A549 treated with dexamethasone at 1 μM for 4 hours (cell line): ENCODE measurements at places on chromosomes 6 and 20. TPM values are rescaled to one million over a fixed set of nuclear protein-coding genes. Genes with fewer than 3 reads are reported as not detected.

The ASCC3 gene
- total RNA-seq: 16.4 to 21.5 TPM (median 18.7 TPM) in 5 replicates

The CST5 gene
- total RNA-seq: not detected in 5 replicates

The TNNC2 gene
- total RNA-seq: 0.12 to 0.29 TPM in 2 of 5 replicates, not detected in the others

The TAB2 gene
- total RNA-seq: 27.0 to 33.9 TPM (median 31.7 TPM) in 5 replicates

The MRPS18B gene
- total RNA-seq: 66.3 to 102 TPM (median 69.2 TPM) in 5 replicates

The F13A1 gene
- 0.12 TPM in 1 of 5 replicates, not detected in the others for total RNA-seq

The TSHZ2 gene
- not detected in 5 replicates for total RNA-seq

The KHDC1L gene
- total RNA-seq: 0.25 to 0.41 TPM (median 0.28 TPM) in 3 of 5 replicates, not detected in the others

The KCNK15 gene
- 0.41 to 0.73 TPM (median 0.66 TPM) in 5 replicates for total RNA-seq

The COL19A1 gene
- not detected in 5 replicates for total RNA-seq

The RAMACL gene
- 0.07 to 0.18 TPM (median 0.11 TPM) in 5 replicates for total RNA-seq

The MAFB gene
- total RNA-seq: 0.19 to 0.37 TPM (median 0.28 TPM) in 5 replicates

The RGS17 gene
- total RNA-seq: 4.2 to 7.3 TPM (median 6.5 TPM) in 5 replicates

The GABRR1 gene
- total RNA-seq: not detected in 5 replicates

The GGT7 gene
- total RNA-seq: 5.3 to 7.8 TPM (median 6.6 TPM) in 5 replicates

The PRND gene
- total RNA-seq: 0.01 TPM in 1 of 5 replicates, not detected in the others

The ZNF311 gene
- 0.14 to 0.18 TPM (median 0.15 TPM) in 5 replicates for total RNA-seq

The DCBLD1 gene
- total RNA-seq: 21.9 to 26.9 TPM (median 24.3 TPM) in 5 replicates

The ARMH2 gene
- not detected in 5 replicates for total RNA-seq

The FAM83C gene
- 0.07 to 0.13 TPM (median 0.11 TPM) in 5 replicates for total RNA-seq

The CLIC5 gene
- 0.04 TPM in 1 of 5 replicates, not detected in the others for total RNA-seq

The TNFRSF21 gene
- total RNA-seq: 11.7 to 15.5 TPM (median 13.8 TPM) in 5 replicates

The BIRC7 gene
- 1.3 to 2.4 TPM (median 1.8 TPM) in 5 replicates for total RNA-seq

The GPLD1 gene
- 0.45 to 1.4 TPM (median 1.3 TPM) in 5 replicates for total RNA-seq

The BANF2 gene
- not detected in 5 replicates for total RNA-seq

The SLC17A4 gene
- 0.02 TPM in 1 of 5 replicates, not detected in the others for total RNA-seq

The TDRD6 gene
- total RNA-seq: not detected in 5 replicates

The FNDC11 gene
- 0.14 to 0.38 TPM (median 0.24 TPM) in 5 replicates for total RNA-seq

The ECT2L gene
- total RNA-seq: not detected in 5 replicates

The C20orf202 gene
- 0.05 to 0.08 TPM (median 0.07 TPM) in 3 of 5 replicates, not detected in the others for total RNA-seq

The CCN6 gene
- total RNA-seq: not detected in 5 replicates

The CSE1L gene
- 90.7 to 110 TPM (median 103 TPM) in 5 replicates for total RNA-seq

The CDH4 gene
- total RNA-seq: 6.5 to 10.5 TPM (median 8.9 TPM) in 5 replicates

The OPN5 gene
- not detected in 5 replicates for total RNA-seq

The GDAP1L1 gene
- total RNA-seq: 0.06 to 0.07 TPM in 2 of 5 replicates, not detected in the others

The TMEM244 gene
- total RNA-seq: not detected in 5 replicates

The ZSCAN16 gene
- 3.7 to 4.3 TPM (median 4.0 TPM) in 5 replicates for total RNA-seq

The CLDN20 gene
- total RNA-seq: 0.10 TPM in 1 of 5 replicates, not detected in the others

The HAO1 gene
- total RNA-seq: not detected in 5 replicates

The MEI4 gene
- not detected in 5 replicates for total RNA-seq

The TRIM10 gene
- 0.04 TPM in 1 of 5 replicates, not detected in the others for total RNA-seq

The ARMC12 gene
- 0.23 to 1.1 TPM (median 0.74 TPM) in 5 replicates for total RNA-seq

The CTAGE9 gene
- not detected in 5 replicates for total RNA-seq

The SUMO4 gene
- total RNA-seq: not detected in 5 replicates

The BACH2 gene
- 0.67 to 1.2 TPM (median 0.99 TPM) in 5 replicates for total RNA-seq

The ZSCAN23 gene
- not detected in 5 replicates for total RNA-seq

The NKX2-4 gene
- total RNA-seq: 0.03 TPM in 1 of 5 replicates, not detected in the others

The PLTP gene
- total RNA-seq: 1.6 to 1.8 TPM (median 1.6 TPM) in 5 replicates

The BCAS4 gene
- 26.9 to 30.2 TPM (median 27.1 TPM) in 5 replicates for total RNA-seq

The SPTLC3 gene
- 0.01 to 0.12 TPM (median 0.06 TPM) in 4 of 5 replicates, not detected in the other for total RNA-seq

The CYP24A1 gene
- 41.9 to 75.1 TPM (median 65.6 TPM) in 5 replicates for total RNA-seq

The SLC22A7 gene
- total RNA-seq: not detected in 5 replicates
